Endodermal cell (in vitro differentiated cells): ENCODE measurements at places on chromosomes 6 and 20. TPM values are rescaled to one million over a fixed set of nuclear protein-coding genes. Genes with fewer than 3 reads are reported as not detected.

- no peak for DNase-seq
Observed at GRCh38 chr6:90465686-90466085, 121.2 kb downstream of the MAP3K7 start.

DNA sequence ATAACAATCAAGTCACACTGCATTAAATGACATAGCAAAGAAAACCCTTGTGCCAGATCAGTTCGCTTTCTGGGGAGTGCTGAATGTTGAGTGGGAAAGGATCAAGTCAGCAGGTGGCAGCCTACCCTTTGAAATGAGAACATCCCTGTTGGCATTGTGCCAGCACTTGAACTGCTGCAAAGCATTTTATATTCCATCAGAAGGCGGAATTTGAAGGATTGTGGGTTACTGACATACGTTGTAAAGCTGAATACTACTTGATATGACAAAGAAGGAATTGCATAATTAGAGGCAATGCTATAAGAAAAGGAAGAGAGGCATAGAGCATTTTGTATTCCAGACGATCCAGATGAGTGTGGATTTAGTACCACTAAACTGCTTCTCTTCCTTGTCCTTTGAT lies 26.5 kb downstream of the BCKDHB start:
- DNase-seq: peak; percentile 74

DNA sequence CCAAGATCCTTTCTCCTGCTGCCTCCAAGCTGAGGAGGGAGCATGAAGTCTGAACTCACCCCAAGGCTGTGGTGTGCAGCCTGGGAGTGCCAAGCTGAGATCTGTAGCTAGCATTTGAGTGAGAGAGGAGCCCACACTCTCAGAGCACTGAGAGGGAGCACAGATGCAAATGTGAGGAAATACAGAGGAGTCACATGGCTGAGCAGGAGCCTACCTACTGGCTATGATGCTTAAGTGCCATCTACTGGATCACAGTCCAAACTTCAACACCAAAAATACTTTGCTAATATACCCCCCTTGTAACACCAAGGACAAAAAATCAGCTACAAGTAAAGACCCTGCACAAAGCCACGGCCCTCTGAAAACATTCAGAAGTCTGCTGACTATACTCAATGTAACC lies 94.4 kb upstream of the IMPG1 start:
- DNase-seq: no peak

DNA sequence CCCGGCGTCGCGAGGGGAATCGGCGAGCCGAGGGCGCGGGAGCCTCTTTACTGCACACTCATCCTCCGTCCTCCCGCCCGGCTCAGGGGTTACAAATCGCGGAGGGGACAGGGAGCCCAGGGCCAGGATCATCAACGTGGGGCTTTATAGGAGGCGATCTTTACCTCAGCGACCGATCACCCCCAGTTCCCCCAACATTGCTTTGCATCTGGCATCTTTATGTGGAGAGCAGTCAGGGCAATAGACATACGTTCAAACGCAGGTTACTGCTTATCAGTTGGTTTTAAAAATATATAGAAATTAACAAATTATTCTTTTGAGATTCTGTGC lies 634 bp downstream of the HSF2 start:
- DNase-seq: no peak

DNA sequence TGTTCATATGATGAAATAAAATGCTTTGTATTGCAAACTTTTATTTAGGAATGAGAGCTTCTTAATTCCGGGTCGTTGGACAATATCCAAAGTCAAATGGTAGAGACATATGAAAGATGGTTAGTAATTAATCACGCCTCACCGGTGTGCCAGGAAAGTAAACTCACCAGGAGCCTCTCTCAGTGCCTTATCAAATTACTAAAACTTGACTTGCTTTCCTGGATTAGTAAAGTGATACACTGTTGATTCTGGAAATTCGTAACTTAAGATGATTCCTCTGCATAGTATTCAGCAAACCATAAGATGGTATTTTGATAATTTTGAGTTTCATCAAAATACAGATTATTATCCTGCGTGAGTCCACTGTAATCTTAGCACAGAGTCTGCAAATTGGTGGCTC lies 115.2 kb downstream of the PAX1 start:
- no peak for DNase-seq

DNA sequence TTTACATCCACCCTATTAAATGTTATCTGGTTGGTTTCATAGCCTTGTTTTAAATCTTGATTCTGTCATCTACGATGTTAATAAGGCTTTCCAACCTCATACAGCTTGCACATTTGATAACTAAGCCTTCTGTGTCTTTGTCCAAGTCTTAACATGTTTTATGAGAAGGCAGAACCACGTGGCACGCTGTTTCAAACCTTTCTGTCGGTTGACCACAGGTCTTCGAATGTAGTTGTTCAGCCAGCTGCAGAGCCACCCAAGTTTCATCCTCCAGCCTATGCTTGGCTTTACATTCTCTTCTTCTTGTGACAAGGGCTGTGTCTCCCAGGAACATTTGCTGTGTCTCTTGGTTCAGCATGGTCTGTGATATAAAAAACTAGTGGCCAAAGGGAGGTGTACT lies 15.7 kb upstream of the SGK2 start:
- no peak for DNase-seq

DNA sequence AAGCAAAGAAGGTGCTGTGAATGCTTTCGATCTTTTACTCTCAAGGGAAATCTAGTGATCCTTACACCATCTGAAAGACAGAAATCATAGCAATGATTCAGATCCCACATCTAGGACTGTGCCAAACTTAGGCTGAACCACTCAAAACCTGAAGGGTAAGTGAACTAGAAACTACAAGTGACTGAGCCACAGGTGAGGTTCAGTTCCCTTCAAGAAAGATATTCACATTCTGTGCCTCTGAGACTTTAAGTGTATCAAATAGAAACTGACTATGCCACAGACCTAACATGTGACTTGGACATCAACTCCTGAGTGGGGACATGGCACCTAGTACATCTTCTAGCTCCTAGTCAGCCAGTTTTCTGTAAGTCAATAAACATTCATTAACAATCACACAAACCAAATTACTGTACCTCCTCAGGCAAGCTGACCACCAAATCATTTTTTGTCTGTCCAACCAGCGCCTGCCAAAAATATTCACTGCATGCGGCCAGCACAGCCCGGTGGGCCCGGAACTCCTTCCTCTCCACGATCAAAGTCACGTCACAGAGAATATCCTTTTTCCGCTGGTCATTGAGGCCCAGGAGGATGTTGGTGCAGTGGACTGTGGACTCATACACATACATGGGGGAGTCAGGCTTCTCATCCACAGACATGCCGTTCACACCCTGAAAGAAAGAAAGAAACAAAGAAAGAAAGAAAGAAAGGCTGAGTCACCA lies 114.1 kb downstream of the GJA10 start:
- DNase-seq: no peak

- peak; percentile 58 for DNase-seq
Observed at GRCh38 chr6:135667691-135668455, 170.3 kb upstream of the AHI1 start.

DNA sequence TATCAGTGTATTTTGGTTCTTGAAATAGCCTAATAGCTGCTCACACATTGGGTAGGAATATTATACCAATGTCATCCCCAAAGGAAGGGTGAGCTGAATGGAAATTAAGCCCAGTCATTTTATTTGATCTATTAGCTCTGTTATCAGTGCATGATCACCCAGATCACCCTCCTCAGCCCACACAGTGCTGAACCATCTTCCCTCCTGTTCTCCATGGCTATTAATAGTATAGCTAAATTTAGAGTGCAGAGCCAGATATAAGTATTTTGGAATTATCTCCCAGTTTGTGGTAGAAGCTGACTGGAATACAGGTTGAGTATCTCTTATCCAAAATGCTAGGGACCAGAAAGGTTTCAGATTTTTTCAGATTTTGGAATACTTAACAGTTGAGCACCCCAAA lies 45.4 kb downstream of the KCTD20 start:
- DNase-seq: no peak

- no peak for DNase-seq
Observed at GRCh38 chr6:161522276-161522675, 248.4 kb upstream of the AGPAT4 start.

GRCh38 chr20:10832141-10832540 lies 158.3 kb upstream of the JAG1 start:
- no peak for DNase-seq

DNA sequence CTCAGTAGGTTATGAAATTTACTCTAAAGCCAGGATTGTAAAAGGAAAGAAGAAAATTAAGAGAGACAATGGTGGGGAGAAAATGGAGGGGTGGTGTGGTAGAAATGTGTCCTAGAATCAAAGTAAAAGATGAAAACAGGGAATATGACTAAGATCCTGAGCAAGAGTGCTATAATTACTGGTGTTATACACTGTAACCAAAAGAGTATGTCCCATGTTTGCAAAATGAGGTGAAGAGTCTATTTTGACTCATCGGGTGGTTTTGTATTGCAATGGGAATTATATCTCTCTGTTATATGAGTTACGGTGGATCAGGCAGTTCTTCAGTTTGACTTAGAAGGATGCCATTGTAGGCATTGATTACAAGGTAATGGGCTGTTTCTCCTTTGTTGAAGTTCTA lies 8.5 kb downstream of the L3MBTL3 start:
- no peak for DNase-seq

- DNase-seq: no peak
Observed at GRCh38 chr6:55937951-55938690, 62.7 kb upstream of the BMP5 start.

- peak; percentile 34 for DNase-seq
Observed at GRCh38 chr6:168128006-168128630, 49.1 kb upstream of the FRMD1 start.

- DNase-seq: peak; percentile 72
Observed at GRCh38 chr6:80433010-80433672, 326.7 kb downstream of the BCKDHB start.

DNA sequence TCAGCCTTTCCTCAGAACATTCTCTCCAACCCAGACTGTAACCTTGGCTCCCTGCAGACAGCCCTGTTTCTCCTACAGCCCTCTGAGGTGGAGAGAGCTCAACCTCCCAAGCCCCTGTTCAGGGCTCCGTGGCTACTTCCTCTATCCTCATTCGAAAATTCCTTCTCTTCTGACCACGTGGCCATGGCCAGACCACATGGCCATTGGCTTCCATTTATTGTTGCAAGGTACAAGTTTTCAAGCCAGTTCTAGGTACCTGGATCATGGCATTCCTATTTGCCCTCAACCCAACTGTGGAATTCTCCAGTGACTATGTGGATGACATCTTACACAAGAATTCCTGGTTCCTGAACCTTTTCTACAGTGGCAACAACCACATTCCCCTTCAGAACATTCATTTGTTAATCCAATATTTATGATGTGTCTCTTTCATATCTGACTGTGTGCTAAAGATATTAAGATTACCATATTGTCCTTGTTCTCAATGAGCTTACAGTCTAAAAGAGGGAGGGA lies 161.9 kb downstream of the GMPR start:
- DNase-seq: no peak

DNA sequence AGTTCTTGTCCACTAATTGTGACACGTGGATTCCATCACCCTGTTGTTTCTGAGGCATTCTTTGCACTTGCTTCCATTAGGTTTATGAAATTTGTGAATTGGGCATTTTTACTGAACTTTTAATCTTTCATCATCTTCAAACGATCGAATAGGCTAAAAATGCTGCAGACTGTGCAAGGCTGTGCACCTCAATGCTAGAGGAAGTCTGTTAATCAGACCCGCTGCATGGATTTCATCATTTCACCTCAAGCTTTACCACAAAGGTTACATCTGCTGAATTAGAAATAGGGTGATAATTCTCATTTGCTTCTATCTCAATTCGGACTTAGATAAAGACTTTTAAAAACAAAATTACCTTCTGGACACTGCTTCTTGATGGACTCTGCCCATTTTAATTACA lies 27.8 kb upstream of the F13A1 start:
- DNase-seq: no peak

DNA sequence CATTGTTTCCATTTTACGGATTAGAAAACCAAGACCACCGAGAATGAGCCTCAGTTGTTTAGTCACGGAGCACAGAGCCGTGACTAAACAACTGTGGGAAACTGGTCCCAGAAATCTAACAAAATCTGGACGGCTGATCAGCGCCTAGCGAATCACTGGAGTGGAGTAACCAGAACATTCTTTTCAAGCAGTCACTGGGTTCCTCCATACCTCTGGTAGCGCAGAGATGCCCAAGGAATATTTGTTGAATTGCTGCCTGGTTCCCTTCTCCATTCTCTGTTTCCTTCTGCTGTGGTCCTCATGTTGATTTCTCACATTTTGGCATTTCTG lies 62.0 kb downstream of the GPX5 start:
- DNase-seq: no peak

- no peak for DNase-seq
Observed at GRCh38 chr20:52461582-52461981, 270.0 kb upstream of the ZFP64 start.

- DNase-seq: peak; percentile 57
Observed at GRCh38 chr6:125001684-125002405, 39.6 kb downstream of the RNF217 start.

DNA sequence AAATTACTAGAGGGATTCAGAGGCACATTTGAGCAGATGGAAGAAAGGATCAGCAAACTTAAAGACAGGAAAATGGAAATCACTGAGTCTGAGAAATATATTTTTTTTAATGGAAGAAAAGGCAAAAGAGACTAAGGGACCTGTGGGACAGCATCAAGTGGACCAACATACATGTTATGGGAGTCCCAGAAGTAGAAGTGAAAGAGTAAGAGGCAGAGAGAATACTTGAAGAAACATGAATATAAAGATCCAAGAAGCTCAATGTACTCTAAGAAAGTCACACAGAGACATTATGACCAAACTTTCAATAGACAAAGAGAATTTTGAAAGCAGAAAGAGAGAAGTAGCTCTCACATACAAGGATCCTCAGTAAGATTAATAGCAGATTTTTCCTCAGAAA lies 39.5 kb downstream of the SMOC2 start:
- no peak for DNase-seq

DNA sequence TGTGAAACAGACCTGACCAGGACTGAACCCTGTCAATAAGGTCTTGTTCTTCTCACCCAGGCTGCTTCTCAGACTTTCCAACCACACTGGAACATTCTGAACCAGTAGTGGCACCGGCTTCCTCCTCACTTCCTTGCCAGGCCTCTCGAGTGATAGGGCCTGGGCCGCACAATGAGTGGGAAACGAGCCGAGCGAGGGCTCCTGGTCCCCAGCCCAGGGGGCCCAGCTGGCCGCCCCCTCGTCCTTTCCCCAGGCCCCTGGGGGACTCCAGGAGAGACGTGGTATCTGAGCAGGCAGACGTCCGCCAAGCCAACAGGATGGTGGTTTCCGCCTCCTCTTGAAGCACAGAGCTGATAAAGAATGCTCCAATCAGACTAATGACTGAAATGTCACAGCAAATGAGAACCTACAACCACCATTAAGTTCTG lies 117.9 kb downstream of the GMDS start:
- DNase-seq: no peak

SRMS gene
- not detected in 2 replicates for total RNA-seq

CGAS gene
- 2.8 and 3.8 TPM in 2 replicates for total RNA-seq

SLC17A3 gene
- not detected in 3 replicates for total RNA-seq

SPEF1 gene
- 0.35 to 1.2 TPM (median 0.48 TPM) in 3 replicates for total RNA-seq

WFDC12 gene
- total RNA-seq: not detected in 2 replicates

PAQR8 gene
- total RNA-seq: 5.4 and 5.9 TPM in 2 replicates

PRR18 gene
- total RNA-seq: 0.42 to 1.4 TPM (median 0.63 TPM) in 3 replicates

IYD gene
- total RNA-seq: not detected in 3 replicates

FUT9 gene
- 4.3 to 5.6 TPM (median 4.5 TPM) in 3 replicates for total RNA-seq

ANKRD66 gene
- total RNA-seq: not detected in 3 replicates

SEMG1 gene
- 0.21 to 0.38 TPM in 2 of 3 replicates, not detected in the other for total RNA-seq

LGSN gene
- 0.37 TPM in 1 of 2 replicates, not detected in the other for total RNA-seq
